AG08396 (cell line): ENCODE measurements at places on chromosomes 7 and 10.

DNA sequence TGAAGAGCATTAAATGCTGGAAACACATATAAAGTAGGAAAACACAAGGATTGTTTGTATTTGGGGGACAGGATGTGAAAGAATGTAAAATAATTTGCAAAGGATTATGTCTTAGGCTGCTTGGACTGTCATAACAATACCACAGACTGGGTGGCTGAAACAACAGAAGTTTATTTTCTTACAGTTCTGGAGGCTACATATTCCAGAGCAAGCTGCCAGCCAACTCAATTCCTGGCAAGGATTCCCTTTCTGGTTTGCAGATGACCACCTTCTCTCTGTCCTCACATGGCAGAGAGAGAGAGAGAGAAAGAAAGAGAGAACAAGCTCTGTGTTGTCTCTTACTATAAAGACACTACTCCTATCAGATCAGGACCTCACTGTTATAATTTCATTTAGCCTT is 8.8 kb upstream of the LAMB4 start:
- no peak for DNase-seq

- DNase-seq, result no peak
Measured at GRCh38 chr7:43394441-43395130, 188.3 kb upstream of the STK17A start.

DNA sequence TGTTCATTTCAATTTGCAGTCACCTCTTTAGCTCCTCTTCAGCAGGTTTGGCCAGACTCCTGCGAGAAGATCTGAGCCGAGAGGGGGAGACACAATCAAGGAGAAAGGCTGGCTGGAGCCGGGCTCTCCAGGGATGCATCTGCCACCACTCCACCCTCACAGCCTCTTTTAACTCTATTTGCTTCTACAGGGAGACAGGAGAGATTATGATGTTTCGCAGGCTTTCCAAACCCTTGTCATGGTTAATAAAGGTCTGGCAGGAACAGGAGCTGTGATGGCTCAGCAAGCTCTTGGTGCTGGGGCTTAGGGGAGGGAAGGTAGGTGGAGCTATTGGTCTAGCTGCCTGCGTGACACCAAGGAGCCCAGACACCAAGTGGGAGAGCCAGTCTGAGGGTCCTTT is 448.1 kb upstream of the PODXL start:
- DNase-seq, result peak; percentile 22

DNA sequence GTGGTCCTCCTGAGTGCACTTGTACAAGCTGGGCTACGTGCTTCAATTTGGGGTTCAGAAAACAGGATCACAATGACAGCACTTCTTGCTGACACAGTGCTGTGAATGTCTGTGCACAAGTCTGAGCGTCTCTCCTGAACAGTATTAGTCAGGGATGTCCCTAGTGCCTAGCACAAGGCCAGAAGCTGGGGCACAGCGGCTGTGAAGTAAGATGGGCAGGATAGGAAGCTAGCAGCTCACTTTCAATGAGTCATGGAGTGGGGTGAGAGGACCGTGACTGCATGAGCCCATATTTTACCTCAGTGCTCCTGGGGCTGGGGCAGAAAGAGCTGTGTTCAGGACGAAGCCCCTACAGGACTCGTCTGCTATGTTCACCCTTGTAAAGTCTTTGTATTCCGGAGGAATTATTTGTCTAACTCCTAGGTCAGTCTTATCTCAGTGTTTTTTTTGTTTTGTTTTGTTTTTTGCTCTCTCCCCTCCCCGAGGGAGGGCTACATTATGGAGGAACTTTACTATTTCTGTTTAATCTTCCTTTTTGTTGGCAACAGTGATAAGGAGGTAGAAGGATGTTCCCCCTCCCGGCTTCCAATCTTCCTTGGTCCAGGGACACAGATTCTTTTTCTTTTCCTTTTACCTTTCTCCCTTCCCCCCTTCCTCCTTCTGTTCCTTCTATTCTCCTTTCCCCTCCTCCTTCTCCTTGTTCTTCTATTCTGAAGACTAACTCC is 2.8 kb upstream of the LRMDA start:
- no peak for DNase-seq

- DNase-seq, result no peak
Measured at GRCh38 chr7:78905436-78905835, 548.0 kb downstream of the MAGI2 start.

DNA sequence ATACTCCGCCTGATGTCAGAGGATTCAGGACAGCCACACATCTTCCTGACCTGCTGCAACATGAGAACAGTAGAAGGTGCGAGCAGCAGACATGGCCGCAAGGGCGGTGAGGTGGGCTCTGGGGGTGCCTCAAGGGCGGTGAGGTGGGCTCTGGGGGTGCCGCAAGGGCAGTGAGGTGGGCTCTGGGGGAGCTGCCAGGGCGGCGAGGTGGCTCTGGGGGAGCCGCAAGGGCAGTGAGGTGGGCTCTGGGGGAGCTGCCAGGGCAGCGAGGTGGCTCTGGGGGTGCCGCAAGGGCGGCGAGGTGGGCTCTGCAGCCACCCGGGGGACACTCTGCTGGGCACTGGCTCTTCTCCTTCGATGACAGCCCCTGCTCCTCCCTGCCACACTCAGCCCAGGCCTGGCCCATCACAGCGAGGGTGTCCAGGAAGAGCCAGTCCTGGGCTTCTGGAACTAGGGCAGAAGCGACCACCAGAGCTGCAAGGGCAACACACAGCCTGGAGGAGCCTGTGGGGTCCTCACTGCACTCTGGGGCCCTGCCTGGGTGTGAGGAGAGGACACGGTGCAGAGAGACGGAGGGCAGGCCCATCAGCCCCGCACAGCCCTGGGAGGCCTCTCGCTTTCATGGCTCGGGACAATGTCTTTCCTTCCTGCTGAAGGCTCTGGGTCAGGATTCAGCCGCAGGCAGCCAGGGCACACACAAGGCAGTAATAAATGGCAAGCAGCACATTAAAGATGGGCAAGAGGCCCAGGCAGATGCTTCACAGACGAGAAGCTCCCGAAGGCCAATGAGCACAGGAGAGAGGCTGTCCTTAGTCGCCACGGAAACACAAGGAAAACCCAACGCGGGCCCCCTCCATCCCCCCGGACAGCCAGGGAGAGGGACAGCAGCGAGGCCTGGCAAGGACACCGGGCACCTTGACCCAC is 42.5 kb downstream of the STK32C start:
- peak; percentile 43 for DNase-seq

DNA sequence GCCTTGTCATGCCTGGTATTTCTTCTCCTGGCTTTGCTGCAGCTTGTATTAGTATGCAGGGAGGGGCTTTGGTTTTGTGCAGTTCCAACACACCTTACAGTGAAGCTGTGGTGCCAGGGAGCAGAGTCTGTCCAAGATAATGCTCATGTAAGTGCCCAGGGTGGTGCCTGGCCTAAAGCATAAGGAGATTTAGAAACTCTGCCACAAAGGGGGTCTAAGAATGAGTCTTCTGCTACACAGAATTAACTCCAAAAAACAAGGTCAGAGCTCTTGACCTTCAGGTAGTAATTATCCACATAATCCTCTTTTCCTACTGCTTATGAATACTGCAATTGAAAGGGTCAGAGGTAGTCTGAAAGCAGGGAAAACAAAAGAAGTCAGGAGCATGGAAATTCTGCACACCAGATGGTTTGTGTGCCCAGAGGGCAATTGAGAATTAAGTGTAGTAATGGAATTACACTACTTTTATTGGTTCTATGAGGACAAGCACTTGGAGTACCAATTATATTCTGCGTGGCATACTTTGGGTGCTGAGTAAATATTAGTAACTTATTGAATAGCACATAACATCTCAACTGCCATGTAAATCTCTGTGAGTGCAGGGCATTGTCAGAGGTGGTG is 121.5 kb downstream of the KAT6B start:
- DNase-seq, result no peak

GRCh38 chr7:155355745-155356144 is 58.1 kb downstream of the INSIG1 start:
- DNase-seq, result no peak

DNA sequence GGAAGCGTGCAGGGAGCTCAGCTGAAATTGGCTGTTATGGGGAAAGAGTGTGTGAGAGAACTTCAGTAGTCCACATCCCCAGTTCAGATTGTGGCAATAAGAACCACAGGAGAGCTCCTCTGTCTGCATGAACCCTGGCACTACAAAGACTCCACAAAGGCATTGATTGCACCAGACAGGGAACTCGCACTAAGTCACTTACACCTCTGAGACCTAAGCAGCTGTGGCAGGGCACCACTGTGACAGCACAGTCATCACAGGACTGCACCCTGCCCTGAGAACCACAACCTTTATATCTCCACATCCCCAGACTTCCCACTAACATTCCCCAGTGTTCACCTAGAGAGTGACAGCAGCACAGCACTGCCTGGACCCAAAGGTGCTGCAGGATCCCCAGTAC is 226.8 kb downstream of the XPNPEP1 start:
- no peak for DNase-seq

GRCh38 chr10:54880996-54881395 is 80.0 kb upstream of the PCDH15 start:
- no peak for DNase-seq

GRCh38 chr7:135828604-135829003 is 80.0 kb upstream of the FAM180A start:
- no peak for DNase-seq

DNA sequence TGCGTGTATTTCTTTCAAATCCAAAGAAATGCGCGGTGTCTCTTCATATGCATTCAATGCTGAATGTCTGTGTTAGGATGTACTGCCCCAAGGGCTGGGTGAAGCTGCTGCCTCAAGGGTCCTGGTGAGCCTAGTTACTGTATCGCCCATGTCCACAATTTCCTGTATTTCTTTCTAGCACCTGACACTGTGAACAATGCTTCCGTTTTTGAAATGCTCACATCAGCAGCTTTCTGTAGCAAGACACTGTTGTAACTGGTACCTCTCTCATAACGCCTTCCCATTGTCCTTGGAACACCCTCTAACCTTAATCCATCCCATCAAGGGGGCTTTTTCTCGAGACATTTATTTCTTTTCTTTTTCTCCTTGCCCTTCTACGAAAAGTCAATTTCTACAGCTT is 25.1 kb downstream of the NRP1 start:
- DNase-seq, result no peak

DNA sequence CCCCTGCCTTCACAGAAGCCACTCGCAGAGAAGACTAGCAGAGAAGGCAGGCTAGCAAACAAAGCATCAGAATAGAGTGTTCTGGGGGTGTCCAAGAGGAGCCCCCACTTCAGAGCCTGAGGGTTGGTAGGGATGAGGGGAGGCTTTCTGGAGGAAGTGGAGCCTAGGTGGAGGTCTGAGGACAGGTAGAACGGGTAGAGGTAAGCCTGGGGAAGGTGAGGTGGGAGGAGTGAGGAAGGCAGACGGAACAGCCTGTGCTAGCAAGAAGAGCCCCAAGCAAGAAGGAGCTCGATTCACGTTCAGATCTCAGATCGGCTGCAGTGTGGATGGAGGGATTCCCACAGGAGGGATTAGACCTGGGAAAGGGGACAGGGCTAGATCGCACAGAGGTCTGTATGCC is 66.0 kb upstream of the DUSP5 start:
- no peak for DNase-seq

DNA sequence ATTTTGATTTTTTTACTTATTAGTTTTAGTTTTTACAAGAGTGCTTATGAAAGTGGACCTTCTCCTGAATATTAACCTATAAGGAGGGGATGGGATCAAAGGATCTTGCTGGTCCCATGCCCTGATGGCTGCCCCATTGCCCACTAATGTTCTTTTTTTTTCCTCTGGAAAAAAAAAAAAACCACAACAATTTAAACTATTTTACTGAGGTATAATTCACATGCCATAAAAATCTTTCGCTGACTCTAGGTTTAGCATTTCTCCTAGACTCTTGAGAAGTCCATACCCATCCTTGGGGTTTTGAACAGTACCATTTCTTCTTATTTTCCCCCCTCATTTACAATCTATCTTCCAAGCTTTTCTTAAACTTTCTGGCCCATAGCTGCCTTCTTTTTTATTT is 481.8 kb downstream of the TFEC start:
- no peak for DNase-seq

GRCh38 chr7:74311305-74311744 is 22.1 kb downstream of the CLIP2 start:
- no peak for DNase-seq
